ENCODE measurements at places on chromosomes 6 and 20.

DNA sequence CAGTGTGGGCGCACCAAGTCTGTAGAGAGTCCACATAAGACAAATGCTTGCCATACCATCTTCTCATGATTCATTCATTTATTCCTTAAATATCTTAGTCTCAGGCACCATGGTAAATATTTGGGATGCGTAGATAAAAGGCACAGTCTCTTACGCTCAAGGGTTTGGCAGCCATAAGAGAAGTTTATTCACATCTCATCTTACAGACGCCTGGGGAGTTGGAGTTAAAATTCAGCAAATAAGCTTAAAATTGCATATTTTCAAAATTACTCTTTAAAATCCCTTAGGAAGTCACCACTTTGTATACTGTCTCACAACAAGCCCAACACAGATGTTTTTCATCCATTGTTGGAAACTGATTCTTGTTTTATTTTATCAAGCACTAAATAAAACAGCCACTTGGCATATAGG, 363.3 kb downstream of the KIF16B start:
- no peak for DNase-seq

DNA sequence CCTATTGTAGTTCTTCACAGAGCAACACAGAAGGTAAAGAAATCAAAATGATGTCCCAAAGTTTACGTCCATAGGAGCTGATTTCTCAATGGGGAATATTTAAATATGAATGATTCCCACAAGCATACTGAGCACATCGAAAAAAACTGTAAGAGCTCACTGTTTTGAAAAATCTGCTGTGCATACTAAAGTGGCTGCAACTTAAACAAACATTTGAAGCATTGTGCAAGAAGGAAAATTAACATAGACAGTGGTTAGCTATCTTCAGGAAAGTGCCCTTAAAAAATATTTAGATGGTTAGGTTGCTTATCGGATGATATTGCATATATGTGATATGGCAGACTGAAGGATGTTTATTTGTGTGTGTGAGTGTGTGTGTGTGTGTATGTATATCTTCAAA, 747.6 kb downstream of the RFPL4B start:
- DNase-seq: no peak

DNA sequence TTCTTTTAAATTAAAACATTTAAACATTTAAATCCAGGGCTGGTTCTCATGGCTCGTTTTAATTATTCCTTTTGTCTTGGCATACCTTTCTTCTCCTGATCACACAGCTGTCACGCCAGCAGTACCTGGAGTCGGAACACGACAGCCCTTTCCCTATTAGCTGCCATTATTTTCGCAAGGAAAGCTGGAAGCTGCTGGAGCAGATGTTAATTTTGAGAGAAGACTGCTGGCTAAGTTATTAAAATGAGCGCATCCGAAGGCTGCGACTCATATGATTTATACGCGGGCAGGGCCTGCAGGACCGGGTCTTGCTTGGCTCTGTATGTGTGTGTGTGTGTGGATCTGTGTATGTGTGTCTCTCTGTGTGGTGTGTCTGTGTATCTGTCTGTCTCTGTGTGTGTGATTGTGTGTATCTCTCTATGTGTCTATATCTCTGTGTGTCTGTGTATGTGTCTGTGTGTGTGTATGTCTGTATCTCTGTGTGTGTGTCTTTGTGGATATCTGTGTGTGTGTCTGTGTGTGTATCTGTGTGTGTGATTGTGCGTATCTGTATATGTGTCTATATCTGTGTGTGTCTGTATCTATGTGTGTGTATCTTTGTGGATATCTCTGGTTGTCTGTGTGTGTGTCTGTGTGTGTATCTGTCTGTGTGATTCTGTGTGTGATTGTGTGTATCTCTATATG, 191.5 kb downstream of the CDH4 start:
- no peak for DNase-seq

GRCh38 chr20:45432294-45432693, 16.4 kb downstream of the PIGT start:
- DNase-seq: no peak

DNA sequence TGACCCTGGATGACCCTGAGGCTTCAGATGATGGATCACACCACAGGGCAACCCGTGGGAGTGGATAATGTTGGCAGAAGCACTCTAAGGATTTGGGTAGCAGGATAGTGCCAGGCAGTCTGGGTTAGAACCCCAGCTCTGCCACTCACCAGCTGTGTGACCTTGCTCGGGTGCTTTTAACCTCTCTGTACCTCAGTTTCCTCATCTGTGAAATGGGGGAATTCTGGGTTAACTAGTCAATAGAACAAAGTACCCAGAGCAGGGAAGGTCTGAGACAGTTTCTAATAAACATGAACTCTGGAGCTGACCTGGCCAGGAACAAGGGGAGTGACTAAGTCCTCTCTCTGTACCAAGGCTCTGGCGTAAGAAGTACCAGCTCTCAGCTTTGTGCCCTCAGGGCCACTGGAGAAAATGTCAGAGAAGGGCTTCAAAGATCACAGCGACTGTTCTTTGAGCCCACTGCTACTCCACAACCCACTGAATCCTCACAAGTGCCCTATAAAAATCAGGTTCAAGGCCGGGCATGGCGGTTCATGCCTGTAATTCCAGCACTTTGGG, 14.7 kb upstream of the NOL4L start:
- DNase-seq: no peak

GRCh38 chr20:56409521-56409920, 2.5 kb upstream of the CASS4 start:
- no peak for DNase-seq

DNA sequence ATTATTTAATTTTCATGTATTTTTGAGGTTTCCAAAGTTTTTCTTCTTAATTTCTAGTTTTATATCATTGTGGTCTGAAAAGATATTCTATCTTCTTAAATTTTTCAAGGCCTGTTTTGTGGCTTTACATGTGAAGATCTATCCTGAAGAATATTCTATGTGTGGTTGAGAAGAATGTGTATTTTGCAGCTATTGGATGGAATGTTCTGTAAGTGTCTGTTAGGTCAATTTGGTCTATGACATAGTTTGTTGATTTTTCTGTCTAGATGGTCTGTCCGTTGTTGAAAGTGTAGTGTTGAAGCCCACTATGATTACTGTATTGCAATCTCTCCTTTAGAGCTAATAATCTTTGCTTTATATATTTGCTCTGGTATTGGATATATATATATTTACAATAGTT, 125.7 kb downstream of the CRYBG1 start:
- DNase-seq: no peak

GRCh38 chr6:170363255-170363654, 56.7 kb downstream of the FAM120B start:
- no peak for DNase-seq

DNA sequence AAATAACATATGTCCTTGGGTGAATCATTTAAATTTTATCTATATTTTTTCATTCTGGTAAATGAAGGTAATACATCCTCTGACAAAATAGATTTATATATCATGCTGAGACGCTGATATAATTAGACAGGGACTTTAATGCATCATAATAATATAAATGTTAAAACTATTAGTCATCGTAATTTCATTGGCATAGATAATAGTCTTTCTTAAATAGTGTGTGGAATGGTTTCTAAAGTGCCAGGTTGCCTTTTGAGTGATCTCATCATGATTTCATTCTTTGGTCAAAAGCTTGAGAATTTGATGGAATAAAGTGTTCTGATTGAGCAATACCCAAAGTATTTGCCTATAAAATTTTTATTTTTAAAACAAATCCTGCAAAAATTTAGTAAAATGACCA, 43.2 kb upstream of the BMP5 start:
- DNase-seq: no peak

DNA sequence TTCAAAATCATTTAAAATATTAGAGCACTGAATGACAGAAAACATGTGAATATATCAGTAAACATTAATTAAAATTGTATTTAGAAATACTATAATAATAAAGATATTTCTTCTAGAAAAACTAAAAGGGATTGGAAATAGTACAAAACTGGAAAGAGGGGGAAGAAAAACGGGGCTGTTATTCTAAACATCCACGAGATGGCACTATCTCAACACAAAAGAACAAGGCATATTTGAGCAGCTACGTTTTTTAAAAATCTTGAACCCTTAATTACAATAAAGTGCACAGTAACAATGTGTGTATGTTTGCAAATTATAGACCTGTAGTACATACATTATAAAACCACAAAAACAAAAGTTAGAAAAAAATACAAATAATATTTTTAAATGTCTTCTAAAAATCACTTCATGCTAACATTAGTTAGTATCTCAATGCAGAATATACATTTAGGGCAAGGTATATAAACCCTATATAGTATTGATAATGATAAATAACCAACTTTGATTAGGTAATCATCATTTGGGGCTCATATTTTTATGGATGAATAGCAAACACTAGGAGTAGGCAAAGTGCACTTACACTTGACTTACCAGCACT, 42.5 kb upstream of the PNISR start:
- no peak for DNase-seq

- no peak for DNase-seq
These were observed 17.6 kb upstream of the SGK2 start for GRCh38 chr20:43541214-43541613.

GRCh38 chr6:134575221-134575620, 257.3 kb upstream of the SGK1 start:
- DNase-seq: no peak

DNA sequence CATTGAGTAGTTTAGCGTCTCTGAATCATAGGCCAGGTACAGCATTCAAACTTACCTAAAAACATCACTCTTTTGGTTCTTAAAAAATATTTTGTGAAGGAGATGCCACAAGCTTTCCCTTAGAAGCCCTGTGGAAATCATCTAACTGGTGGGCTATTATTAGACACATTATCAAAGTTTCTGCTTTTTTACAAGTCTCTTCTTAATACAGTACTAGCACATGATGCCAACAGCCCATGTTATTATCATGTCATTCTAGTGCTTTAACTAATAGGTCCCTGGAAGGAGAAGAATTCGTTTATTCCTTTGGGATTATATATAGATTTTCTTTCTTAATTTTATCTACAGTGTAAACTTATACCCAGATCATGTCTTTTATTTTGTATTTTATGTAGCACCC, 146.0 kb upstream of the PTPRK start:
- DNase-seq: no peak

DNA sequence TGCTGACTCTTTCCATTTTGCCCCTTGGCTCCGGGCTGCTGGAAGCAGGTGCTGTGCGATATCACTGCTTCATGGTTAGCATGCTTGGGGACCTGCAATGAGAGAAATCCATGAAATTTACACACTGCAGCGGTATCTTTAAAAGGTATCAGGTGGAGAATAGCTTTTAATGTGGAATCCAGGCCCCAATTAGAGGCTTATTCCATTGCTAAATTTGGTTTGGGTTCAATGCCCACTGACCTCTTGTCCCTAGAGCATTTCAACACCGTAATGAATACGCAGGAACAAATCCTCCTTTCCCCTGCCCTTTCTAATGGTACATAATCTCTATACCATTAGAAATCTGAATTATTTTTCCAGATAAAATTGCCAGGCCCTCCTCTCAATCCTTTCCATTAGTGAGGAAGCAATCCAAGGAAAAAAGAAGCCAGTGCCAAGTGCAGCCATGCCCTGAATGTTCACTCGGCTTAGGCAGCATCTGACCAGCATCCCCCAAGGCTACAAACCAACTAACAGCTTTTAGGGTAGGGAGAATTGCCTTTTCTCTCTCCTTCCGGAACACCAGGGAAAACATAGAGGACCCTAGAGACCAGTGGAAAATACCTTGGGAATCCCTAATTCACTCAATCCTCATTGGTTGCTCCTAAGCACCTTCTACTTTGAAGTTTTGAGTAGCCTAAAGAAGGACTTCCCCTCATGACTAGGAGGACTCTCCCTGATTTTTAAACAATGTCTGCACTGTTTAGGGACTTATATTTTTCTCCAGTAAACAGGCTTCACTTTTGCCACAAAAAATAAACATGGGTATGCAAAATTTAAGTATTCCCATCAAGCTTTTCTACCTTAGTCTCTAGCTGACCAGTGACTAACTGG, 143.1 kb downstream of the QRSL1 start:
- no peak for DNase-seq

GRCh38 chr20:62804627-62805154, at the start of gene OGFR:
Gene OGFR (plus strand): TSS chr20:62804835. CDS start chr20:62804860, 25 bp downstream.
- peak; percentile 49 for DNase-seq

GRCh38 chr6:7919871-7920270, 9.3 kb upstream of the TXNDC5 start:
- DNase-seq: peak; percentile 12

DNA sequence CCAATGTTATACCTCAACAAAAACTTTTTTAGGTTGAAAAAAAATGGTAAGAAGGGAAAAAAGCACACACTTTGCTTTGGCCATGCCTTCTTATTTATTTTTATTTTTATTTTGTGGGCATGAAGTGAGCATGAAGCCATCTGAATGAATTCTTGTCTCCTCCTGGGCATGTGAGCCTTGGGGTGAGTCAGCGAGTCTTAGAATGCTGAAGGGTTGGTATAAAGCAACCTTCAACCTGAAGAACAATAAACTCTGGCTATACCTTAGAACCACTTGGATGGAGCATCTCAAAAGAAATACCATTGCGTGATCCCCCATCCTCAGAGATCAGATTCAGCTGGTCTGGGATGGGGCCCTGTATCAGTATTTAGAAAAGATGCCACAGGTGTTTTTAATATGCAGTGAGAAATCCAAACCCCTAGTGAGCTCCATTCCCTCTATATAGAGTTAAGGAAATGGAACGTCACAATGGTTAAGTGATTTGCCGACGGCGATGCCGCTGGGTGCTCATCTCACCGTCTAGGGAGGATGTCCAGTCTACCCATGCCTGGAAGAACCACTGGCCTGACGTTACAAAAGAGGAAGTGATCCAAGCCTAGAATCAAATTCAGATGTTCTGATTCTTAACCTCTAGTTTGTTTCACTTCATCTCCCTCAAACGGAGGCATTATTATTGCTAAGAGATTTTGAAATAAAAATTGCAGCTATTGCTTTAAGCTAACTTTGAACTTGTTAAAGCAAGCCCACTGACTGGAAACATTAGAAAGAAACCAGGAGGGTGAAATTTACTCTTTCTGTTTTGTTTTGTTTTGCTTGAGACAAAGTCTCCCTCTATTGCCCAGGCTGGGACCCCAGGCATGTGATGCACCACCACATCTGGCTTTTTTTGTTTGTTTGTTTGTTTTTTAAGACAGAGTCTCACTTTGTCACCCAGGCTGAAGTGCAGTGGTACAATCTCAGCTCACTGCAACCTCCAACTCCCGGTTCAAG, 67.1 kb downstream of the EDN1 start:
- DNase-seq: no peak

DNA sequence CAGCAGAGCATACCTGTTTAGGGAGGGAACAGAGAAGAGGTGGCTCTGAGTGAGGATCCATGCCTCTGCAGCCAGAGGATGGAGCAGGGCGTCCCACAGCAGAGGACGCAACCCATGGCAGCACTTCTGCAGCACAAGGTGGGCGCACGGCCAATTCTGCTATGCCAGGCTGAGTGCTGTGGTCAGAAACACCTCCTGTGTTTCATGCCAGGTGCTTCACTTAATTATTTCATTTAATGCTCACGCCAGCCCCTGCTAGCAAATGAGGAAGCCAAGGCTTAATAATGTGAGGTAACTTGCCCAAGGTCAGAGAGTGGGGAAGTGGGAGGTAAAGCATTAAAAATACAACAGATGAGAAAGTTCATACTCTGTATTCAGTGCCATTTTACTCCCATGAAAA, 68.5 kb upstream of the PTGIS start:
- DNase-seq: no peak

- no peak for DNase-seq
These were observed 50.0 kb downstream of the RTN4IP1 start for GRCh38 chr6:106579281-106579680.

- DNase-seq: no peak
These were observed 37.7 kb downstream of the INSM1 start for GRCh38 chr20:20405623-20406022.

- peak; percentile 21 for DNase-seq
These were observed 155.4 kb downstream of the NRN1 start for GRCh38 chr6:5851261-5851757.

All from stimulated activated CD4-positive, alpha-beta T cell treated with anti-CD3 and anti-CD28 coated beads, Interleukin-1b, Interleukin-23, amount 100 ng/mL, for 1 hour (primary cell).